ENCODE measurements at places on chromosomes 11 and 22.
A peak's percentile ranks its signal among the peaks of the same experiment; 100 is the strongest.

DNA sequence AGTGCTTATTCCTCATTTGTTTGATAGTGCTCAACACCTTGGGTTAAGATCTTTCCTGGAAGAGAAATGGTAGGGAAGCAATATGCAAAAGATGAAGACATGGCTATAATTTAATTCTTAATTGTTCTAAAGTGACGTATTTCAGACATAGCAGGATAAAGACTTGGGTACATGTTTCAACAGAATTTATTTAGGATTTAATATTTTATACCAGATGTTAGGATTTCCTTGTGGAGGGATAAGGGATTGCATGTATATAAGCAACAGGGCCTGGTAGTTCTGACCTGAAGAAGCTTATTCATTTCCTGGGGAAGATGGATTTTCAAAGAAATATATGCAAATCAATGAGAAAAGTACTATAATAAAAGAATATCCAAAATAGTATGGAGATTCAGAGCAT, 163.8 kb downstream of the FAT3 start:
- DNase-seq, result no peak

DNA sequence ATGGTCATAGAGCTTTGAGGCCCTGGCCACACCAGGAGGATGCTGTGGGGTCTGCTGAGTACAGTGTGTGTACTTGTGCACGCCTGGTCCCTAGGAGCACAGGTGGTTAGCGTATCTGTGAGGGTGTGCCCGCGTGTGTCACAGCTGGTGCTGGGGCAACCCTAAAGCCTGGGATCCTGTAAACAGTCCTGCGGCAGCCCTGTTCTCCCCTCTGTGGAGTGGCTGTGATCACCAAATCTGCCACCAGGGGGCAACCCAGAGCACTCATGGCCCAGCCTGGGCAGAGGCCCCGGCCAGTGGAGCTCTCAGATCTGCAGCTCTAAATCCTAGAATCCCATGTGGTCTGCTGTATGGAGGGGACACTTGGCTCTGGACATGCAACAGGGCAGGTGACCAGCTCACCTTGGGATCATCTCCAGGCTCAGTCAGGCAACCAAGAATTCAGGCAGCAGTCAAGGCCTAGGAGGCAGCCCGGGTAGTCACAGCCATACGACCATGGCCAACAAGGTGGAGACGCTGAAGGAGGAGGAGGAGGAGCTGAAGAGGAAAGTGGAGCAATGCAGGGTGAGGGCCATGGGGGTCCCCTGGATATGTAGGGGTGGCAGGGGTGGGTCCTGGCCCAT, 3.9 kb downstream of the SH3BP1 start:
- DNase-seq, result peak; percentile 76

DNA sequence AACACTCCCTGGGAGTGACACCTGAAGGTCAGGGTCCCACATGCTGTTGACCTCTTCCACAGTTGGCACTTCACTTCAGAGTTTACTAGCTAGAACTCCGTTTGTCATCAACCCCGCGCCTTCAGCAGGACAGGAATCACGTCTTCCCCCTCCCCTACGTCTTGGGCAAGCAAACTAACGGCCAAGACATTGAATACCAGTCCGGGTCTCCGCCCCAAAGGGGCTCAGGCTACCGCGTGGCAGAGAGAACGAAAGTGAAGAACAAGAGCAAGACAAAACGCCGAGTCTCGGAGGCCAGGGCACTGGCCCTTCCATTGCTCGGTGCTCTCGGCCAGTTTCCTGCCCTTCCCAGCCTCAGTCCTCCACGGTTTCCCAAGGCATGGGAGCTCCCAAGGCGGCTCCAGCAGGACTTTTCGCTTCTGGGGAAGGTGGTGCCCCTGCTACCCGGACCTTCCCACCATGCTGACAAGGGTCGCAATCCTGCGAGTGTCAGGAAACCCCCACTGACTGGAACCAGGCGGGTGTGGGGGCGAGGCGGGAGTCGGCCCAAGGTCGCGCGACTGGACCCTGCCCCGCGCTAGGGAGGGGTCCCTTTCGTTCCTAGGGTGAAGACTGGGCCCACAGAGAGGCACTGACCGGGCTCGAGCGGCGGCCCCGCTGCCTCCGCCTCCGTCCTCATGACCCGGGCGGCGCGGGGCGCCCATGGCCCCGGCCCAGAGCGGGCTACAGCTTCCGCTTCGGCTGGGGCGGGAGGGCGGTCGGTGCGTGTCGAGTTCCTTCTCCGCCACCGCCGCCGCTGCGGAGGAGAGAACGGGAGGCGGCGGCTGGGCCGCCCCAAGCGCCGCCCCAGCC, at the start of gene GUCD1:
Gene GUCD1 (minus strand): TSS at position 826 of the 852 bp plus-strand sequence. CDS start 147 bp downstream, at position 679.
- peak; percentile 37 for DNase-seq

DNA sequence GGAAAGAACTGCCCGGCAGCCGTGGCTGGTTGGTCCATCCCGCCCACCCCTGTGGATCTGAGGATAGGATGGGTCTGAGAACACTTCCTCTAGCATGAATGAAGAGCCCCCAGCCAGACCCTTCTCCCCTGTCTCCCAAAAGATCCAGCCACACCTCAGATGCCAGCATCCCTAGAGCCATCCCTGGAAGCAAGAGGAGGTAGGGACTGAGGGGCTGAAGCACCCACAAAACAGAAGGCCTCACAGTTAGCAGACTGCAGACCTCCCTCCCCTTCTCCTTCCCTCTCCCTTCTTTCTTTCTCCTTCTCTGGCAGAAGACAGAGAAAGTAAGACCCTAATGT, 1.7 kb downstream of the NRXN2 start:
- DNase-seq, result no peak

DNA sequence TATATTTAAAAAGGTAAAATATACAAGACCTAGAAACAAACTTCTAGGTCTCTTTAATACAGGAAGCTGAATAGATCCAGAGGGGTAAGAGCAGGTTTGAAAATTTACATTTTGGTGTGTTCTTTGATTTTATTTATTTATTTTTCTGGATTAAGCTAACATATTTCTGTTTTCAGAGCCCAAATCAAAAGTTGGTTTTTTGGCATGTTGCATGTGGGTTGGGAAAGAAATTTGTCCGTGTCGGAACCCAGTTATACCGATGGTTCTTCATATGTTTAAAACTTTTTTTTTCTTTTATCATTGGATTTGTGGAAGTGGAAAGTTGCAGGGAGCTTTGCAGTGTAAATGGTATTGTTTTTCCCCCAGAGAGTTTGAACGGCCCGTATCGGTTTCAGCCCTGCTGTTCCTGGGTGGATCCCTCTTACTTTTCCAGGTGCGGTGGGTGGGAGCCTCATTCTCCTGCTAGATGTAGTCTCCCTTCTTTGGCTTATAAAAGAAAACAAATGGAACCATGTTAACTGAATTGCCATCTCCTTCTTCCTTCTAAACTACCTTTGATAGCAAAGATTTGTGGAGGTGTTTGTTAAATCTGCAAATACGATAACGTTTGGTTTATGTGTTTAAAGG, 746 bp downstream of the CTNND1 start:
- no peak for DNase-seq

GRCh38 chr22:20143883-20144665, 6.8 kb downstream of the CCDC188 start:
- no peak for DNase-seq

GRCh38 chr11:101476191-101476590, 107.6 kb downstream of the TRPC6 start:
- no peak for DNase-seq

- no peak for DNase-seq
Observed at GRCh38 chr11:72083414-72083813, 2.8 kb downstream of the LRRC51 start.

DNA sequence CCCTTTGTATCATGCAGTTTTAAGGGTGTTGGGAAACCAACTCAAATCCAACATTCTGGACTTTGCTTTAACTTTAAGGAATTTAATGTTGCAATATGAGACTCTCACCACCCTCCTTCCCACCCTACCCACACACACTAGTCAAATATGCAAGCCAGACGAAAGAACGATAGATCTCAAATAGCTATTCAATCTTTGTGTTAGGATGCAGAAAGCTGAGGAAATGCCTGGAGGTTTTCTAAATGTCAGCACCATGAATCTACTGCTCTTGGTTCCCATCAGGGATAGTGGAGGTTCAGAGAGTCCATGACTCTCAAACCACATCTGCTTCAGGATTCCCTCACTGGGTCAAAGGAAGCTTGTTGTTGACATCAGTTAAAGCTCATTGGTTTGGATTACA, 33.7 kb downstream of the EXPH5 start:
- DNase-seq, result peak; percentile 64

- DNase-seq, result peak; percentile 25
Observed at GRCh38 chr11:78476066-78476465, 58.4 kb upstream of the GAB2 start.

- DNase-seq, result no peak
Observed at GRCh38 chr22:49136041-49136815, 691.4 kb downstream of the BRD1 start.

DNA sequence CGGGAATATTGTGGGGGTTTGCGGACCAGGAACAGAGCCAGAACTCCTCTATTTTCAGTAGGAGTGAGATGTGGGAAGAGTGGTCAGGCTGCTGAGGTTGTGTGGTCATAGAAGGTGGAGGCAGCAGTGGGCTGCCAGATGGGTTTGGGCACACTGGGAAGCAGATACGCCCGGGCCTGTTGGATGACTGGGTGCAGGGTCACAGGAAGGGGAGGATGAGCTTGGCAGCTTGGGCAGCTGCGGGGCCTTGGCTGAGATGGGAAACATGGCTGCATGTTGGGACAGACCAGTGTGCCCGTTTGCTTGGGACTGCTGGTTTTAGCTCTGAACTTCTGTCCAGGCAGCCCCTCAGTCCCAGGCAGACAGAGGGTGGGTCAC, 11.4 kb downstream of the SHANK3 start:
- DNase-seq, result no peak

DNA sequence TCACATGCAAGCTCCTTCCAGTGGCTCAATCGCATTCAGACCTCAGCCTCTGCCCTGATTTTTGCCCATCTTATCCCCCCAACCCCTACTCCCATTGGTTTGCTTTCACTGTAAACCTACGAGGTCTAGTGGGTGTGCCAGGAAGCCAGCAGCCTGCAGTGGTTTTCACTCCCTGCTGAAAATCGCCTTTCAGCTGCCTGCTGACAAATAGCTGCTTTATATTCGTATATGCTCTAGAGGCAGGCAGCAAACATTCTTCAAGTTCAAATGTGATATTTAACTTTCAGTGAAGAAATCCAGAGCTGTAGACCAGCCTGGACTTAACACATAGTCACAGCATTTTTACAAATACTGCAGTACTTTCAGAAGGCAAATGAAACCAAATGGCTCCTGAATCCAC, 92.8 kb upstream of the APOA1 start:
- DNase-seq, result peak; percentile 57

DNA sequence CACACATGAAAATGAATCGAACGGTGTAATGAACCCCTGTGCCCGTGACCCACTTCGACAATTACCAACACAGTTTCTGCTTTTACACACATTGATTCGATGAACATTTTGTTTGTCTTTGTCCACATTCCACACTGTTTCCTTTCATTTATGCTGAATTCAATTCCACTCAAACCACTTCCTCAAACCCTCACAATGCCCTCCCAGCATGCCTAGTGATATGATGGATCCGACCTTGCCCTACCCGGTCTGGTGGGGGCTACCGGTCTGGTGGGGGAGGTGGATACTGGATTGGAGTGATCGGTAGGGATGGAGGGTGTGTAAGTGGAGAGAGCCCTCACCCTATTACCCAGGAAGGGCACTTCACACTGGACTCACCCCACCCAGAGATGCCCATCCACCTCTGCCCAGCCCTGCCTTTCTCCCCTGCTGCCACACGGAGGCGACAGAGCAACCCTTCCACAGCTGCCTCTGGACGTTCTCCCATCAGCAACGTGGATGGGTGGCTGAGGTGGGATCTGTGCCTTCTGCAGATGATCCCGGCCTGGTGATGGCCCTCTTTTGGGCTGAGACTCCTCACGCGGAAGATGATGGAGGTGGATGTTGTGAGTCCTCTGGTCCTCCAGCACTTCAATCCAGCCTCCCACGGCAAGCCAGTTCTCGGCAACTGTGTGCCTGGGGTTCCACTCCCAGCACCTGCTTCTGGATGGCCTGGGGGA, 33.0 kb upstream of the P2RY2 start:
- peak; percentile 62 for DNase-seq
